HS-27A (cell line): ENCODE measurements at places on chromosomes 1 and 21.

DNA sequence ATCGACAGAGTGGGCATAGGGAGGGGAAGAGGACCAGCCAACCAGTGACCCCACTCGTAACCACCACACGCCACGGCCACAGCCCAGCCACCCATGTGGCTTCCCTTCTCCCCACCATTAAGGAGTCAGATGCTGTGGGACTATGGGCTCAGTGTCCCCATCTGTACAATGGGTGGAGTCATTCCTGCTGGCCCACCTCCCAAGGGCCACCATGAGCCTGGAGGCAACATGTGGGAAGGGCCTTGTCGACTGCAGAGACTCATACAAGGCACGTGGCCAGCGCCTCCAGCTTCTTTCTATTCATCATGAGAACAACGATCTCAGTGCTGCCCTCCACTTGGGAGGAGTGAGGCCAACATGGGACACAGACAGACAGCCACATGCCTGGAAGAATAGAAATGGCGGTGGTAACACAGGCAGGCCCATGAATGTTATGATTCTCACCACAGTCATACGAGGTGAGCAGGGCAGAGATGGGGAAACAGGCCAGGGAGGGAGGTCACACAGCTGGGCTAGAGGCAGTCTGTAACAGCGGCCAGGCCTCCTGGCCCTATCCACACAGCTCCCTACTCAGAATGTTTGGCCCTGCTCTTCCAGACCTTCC, 16.1 kb downstream of the LRP8 start:
- no peak for DNase-seq

GRCh38 chr1:212139526-212140135, 104.1 kb downstream of the DTL start:
- no peak for DNase-seq

DNA sequence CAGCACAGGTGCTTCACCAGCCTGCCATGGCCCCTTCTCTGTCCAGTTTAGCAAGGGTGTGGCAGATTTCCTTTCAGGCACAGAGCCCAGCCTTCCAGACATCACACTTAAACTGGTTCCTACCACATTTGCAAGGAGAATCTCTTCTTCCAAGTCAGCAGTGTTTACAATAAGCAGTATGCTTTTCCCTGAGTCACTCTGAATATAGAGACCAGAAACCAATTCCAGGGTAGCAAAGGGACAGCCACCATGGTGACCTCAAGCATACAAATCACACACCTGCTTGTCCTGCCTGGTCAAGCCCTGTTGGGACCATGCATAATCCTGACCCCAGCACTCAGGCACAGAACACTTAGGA, 8.7 kb upstream of the CBR3 start:
- DNase-seq, result no peak

DNA sequence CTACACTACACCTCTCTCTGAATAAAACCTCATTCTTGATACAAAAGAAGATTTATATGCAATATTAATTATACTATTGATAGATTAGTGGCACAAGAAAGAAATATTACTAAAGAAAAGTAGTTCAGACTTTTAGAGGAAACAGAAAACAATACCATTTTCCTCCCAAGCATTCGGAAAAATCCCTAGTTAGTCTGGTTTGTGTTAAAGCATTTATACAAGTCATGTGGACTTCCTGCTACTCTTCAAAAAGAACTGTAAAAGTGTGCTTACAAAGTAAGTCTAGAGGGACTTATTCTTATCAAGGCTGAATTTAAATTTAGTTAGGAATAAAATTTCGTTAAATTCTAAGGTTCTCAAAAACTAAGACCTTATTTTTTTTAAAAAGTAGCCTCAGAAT, 129.1 kb downstream of the ATP1B1 start:
- DNase-seq, result no peak

- no peak for DNase-seq
Observed at GRCh38 chr1:148355976-148356375, 127.1 kb downstream of the PPIAL4G start.
